ENCODE measurements at places on chromosomes 12 and 14.

DNA sequence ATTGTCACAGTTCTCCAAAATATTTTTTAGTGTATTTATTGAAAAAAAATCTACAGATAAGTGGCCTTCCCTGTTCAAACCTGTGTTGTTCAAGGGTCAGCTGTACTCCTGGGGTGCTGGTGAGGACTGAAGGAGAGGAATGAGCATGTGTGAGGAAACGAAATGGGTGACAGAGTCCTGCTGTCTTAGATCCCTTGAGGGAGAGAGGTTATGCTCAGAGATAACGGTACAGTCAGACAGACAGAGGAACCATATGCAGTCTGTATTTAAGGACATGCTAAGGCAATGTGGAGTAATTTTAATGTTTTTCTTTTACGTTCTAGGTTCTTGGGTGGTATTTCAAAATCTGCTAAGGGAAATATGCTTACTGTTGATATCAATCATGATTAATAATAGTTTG lies 352.9 kb upstream of the RGS6 start:
- no peak for DNase-seq

DNA sequence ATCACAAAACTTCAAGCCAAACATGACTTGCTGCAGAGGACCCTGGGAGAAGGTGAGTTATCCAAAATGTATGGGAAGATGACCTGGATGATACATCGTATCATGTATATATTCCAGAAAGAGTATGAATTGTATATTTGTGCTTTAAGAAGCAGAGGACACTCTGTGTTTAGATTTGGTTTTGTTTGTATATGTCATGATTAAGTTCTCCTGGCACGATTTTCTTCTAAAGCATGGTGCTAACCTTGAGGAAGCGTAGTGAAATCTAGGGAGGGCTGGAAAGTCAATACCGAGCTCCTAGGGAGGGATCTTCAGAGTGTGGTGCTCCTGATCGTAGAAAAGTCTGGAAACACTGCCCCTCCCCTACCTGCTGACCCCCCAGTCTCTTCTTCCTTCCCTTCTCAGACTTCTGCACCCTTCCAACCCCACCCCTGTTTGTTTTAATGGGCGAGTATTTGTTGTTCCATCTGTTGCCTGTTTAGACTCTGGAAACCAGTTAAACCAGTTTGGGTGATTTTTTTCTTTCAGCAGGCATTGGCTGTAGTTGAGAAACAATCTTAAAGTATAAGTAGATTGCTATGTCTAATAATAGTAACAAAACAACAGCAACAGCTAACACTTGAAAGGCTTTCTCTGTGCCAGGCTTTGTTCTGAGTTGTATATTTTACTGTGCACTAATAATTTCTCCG lies 141.6 kb downstream of the KICS2 start:
- DNase-seq: no peak

DNA sequence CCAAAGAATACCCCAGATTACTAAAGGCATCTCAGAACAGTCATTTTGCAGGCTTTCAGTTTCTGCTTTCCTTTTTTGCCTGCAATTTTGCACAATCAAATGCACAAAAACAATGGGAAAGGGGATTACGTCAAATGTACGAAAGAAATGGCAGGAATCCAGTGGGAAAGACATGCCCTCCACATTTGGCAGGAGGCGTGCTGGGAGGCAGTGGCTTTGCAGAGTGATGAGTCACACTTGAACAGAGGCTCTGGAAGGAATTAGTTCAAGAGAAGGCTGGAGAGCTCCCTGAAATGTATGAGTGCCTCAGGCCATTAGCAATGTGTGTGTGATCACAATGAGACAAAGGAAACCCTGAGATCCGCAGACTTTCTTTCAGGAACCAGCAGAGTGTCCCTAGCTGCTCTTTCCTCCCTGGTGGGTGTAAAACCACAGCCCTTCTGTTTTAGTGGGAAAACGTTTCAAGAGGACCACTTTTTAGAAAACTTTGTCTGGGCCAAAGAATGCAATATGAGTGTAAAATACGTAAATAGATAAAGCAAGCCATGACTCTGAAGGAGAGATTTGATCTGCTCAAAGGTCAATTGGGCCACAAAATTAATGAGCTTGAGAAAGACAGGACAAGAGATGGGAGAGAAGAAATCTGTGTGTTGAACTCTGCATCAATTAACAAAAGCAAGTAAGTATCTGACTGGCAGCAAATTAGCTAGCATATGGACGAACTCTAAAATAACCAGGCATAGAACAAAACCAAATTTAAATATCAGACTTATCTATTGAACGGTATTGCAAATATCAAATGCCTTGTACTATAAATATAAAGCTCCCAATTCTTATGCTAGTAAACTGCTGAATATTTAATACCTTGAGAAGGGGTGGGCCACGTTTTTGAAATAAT lies 155.4 kb upstream of the PDE3A start:
- peak; percentile 38 for DNase-seq

GRCh38 chr12:122021193-122021821 lies 377 bp upstream of the BCL7A start:
- DNase-seq: no peak

DNA sequence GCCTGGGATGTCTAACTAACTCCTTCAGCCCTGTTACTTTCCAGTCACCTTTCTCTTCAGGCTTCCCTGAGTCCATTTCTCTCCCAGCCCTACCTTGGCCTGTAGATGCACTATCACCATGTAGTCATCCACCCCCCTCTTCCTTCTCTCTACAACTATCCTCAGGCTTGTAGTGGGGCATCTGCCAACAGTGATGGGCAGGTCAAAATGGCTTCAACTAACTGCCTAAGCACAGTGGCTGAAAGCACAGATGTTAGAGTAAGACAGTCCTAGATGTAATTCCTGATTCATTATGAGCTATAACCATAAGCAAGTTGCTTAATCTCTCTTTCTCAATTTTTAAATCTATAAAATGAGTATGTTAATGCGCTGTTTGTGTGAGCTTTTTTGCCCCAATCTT lies 133.6 kb upstream of the NAV3 start:
- DNase-seq: no peak

DNA sequence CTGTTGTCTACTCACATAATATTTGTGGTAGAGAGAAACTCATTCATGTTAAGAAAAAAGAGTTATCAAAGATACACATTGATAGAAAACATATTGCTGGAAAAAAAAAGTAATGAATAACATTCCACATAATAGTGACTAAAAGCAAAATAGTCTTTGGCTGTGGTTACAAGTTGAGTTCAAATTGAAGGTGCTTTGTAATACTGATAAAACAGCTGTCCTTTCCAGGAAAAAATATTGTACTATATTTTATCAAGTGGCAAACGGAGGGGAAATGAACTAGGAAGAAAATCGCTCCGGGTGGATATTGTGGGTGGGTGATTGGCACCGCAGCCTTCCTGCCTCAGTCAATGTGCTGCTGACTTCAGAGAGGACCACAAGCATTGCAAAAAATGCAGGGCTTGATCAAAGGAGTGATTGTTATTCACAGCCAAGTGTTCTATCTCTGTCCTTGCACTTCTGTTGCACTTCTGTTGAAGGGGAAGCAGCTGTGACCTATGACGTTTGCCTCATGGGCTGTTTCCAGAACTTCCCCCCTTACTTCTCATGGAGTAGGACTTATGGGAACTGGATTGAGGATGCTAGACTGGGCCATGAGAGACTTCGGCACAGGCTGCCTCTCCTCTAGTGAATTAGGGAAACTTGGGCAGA lies 114.4 kb downstream of the VRK1 start:
- DNase-seq: no peak

- no peak for DNase-seq
Observed at GRCh38 chr12:116319233-116319897, 41.9 kb upstream of the MED13L start.

DNA sequence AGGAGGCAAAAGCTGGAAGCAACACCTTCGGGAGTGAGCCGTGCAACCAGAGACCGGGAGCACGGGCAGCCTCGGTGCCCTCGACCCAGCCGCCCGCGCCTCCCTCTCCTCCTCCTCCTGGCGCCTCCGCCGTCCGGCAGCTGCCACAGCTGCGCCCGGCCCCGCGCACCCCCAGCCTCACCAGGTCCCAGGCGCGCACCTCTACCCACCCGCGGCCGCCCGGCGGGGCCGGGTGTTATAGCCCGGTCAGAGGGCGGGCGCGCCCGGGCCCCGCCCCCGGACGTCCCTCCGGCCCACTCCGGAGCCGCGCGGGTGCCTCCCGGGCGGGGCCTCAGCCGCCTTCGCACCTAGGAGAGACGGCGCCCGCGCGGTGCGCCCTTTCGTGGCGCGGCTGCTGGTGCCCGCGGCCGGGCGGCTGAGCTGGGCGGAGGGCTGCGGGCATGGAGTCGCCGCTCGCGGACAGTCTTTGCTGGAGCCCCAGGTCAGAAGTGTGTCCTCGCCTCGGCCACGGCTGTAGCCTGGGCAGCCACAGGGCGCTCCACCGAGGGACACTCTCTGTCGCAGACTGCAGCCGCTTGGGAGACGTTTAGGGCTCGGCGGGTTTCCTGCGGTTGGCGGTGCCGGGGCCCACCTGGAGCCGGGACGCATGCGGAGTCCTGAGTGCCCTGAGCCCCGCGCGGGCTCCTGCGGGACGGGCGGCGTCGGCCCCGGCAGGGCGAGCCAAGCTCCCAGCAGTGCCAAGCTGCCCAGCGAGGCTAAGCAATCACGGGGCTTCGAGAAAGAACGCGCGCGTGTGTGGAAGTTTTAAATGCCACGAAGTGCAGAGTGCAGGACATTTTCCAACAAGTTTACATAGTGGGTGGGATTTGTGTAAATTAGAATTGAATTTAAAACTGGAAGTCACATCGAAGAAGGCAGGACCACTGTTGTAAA lies at the start of gene CPM:
Gene CPM, minus strand, starts transcription at position 211 of the 933 bp plus-strand sequence. CDS start 334 bp downstream, outside the sequence.
- DNase-seq: peak; percentile 53

GRCh38 chr14:94805680-94806288 lies 35.9 kb upstream of the GSC start:
- DNase-seq: no peak

- no peak for DNase-seq
Observed at GRCh38 chr12:80761838-80762237, 45.1 kb downstream of the MYF5 start.

GRCh38 chr14:104858811-104859426 lies 6.1 kb upstream of the CEP170B start:
- no peak for DNase-seq

DNA sequence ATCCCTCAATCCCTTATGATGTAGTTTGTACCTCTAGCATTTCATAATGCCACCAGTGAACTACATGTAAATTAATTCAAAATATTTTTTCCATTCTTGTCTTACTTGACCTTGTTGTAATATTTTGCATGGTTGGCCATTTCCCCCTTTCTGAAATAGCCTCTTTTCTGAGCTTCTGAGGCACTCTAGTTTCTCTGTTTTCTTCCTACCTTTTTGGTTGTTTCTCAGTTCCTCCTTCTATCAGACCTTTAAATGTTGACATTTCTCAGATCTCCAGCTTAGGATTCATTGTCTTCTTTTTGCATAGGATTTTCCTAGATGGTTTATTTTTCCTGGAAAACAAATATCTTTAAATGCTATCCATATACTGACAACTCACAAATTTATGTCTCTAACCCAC lies 9.8 kb upstream of the RMST start:
- DNase-seq: no peak

GRCh38 chr14:72802588-72802946 lies 91.3 kb downstream of the DPF3 start:
- DNase-seq: no peak

GRCh38 chr12:30828686-30829085 lies 73.9 kb upstream of the CAPRIN2 start:
- DNase-seq: no peak

- no peak for DNase-seq
Observed at GRCh38 chr14:67645414-67645813, 25.7 kb downstream of the ARG2 start.

- no peak for DNase-seq
Observed at GRCh38 chr12:34163443-34163842, 141.1 kb downstream of the ALG10 start.

- no peak for DNase-seq
Observed at GRCh38 chr12:78483767-78484315, 380.7 kb upstream of the SYT1 start.

DNA sequence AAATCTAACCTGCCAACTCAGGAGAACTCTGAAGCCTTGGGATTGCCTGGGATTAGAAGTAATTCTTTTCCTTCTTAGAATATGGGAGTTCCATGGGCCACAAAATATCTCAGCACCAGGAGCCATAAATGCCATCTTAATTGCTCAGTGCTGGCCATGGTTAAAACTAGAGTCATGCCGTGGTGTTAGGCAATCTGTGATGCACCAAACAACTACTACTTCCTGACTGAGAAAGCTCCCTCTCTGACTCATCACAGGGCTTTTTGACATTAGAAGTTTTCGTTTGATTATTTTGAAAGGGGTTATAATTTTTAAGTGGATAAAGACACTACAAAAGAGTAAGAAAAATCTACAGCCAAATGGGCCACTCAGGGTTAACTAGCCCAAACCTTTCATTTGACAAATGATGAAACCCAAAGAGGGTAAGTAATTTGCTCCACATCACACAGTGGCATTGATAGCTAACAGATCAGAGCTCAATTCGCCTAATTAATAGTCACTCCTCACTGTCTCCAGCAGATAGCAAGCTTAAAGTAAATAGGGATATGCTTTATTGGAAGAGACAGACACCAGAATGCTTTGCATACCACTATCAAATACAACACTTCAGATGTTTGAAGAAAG lies 377.3 kb downstream of the EMP1 start:
- DNase-seq: no peak

DNA sequence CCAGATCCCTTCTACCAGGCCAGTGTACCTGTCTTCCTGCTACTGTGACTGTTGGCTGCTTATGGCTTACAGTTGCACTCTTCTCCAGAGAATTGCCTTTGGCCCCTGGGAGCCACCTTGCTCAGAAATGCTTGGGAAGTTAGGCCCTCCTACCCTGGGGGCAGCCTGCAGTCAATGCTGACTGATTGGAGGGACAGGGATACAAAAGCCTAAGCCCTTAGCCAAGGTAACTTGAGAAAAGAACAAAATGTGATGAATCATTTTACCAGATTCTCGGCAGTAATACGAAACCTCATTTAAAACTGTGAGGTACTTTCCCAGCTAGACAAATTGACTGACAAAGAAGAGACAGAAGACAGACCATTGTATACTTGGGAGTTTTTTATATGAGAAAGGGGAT lies 47.3 kb downstream of the PTCSC3 start:
- DNase-seq: no peak

DNA sequence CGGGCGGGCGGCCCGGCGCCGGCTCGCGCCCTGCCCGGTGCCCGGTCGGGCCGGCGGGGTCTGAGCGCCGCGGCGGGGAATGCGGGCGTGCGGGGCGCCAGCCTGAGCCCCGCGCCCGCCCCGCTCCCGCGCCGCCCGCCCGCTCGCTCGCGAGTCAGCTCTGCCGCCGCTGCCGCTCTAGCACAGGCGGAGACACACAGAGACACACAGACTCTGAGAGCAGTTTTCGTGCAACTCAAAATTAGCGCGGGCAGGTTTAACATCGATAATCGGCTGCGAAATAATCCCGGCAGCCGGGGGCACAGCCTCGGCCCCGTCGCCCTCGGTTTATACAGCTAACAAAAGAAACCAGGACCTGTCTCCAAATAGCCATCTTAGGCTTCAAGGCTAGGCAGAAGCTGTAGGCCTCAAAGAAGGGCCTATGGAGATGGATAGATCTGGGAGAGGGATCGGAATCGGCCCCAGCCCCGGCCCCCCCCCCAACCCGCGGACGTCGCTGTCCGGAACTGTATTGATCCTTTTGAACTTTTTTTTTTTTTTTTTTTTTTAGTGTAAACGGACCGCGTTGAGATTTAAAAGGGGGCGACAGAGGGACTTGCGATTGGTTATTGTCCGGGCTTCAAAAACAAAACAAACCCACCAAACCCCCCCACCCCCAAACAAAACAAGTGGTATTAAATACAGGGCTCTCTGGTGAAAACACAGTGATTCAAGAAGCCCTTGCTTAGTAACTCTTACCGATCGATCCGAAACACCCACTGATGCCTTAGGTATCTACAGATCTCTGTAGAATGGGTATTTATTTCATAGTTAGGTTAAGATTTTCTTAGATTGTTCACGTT lies 1.1 kb downstream of the ARID2 start:
- peak; percentile 65 for DNase-seq

- peak; percentile 43 for DNase-seq
Observed at GRCh38 chr14:35534208-35534872, 376 bp downstream of the INSM2 start.
